ENCODE measurements at places on chromosomes 5 and 9.

- DNase-seq: no peak
These were observed 94.3 kb downstream of the ZNF354C start for GRCh38 chr5:179154346-179154990.

DNA sequence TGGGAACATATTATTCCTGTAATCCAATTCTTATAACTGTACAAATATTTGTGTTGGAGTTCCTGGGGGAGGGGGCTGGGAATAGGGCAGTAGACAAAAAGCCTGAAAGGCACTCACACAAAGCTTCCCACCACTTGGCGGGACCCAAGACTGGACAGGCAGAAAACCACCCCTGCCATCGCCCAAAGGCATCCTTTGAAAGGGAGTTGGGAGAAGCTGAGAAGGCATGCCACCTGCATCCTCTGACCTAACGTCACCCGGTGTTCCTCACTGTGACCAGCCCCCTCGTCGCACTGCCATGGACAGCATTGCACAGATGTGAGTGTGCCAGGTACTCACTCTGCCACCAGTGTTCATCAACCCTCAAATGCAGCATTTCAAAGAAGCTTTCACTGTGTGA is 80.6 kb upstream of the SMIM23 start:
- no peak for DNase-seq

GRCh38 chr5:78912811-78913210 is 72.3 kb downstream of the ARSB start:
- no peak for DNase-seq

- no peak for DNase-seq
These were observed 31.7 kb downstream of the CEP72 start for GRCh38 chr5:643811-644271.

DNA sequence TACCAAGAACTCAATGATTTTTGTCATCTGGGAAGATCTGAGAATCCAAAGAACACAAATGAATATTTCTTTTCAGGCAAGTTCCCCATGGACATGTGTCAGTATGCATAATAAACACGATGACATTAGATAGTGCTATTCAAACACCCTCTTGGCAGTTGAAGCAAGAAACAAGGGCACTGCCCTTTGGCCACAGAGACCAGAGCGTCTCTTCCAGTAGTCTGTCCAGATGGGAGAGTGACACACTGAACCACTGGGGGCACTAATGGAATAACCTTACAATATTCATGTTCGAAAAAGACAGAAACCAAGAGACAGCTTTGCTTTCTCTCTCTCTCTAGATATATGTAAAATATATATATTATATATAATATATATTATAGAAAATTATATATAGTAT is 301.9 kb downstream of the CTNND2 start:
- DNase-seq: no peak

- no peak for DNase-seq
These were observed 113.9 kb upstream of the ADAMTSL1 start for GRCh38 chr9:18360005-18360404.
